COR-L47 (cell line): ENCODE measurements at places on chromosomes 1 and 21.

DNA sequence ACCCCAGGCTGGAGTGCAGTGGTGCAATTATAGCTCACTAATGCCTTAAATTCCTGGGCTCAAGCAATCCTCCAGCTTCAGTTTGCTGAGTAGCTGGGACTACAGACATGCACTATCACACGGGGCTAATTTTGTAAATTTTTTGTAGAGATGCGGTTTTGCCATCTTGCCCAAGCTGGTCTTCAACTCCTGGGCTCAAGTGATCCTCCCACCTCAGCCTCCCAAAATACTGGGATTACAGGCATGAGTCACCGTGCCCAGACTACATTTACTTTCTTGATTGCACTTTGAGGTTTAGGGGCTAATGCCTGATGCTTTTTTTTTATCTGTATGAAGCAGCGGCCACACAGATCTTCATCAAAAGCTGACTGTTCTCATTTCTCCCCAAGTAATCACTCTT, 124.6 kb downstream of the KIF26B start:
- DNase-seq = no peak

DNA sequence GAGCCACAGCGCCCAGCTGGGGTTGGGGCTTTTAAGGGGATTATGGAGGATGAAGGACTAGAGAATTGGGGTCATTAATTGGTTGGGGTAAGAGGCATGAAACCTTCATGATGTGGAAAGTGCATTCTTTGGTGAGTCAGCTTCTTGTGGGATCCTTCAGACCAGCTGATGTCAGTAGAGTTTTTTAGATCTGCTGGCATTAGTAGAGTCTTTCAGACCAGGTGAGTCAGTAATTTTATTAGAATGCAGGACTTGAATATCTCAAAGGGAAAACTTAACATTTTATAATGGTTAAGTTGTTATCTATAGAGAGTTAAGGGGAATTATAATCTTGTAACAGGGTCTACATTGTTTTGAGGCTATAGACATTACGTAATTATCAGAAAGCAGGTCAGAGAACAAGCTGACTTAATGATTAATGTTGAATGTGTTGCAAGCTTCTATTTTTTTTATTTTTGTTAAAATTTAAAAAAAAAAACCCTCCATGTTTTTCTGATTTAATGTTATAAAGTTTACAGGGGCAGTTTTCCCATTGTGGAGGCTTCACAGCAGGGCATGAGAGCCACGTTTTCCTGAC, 160.9 kb upstream of the FMN2 start:
- DNase-seq = no peak

- no peak for DNase-seq
Measured at GRCh38 chr1:212190169-212190568, 95.0 kb upstream of the PPP2R5A start.

- DNase-seq = no peak
Measured at GRCh38 chr1:204572923-204573922, 57.0 kb downstream of the MDM4 start.

DNA sequence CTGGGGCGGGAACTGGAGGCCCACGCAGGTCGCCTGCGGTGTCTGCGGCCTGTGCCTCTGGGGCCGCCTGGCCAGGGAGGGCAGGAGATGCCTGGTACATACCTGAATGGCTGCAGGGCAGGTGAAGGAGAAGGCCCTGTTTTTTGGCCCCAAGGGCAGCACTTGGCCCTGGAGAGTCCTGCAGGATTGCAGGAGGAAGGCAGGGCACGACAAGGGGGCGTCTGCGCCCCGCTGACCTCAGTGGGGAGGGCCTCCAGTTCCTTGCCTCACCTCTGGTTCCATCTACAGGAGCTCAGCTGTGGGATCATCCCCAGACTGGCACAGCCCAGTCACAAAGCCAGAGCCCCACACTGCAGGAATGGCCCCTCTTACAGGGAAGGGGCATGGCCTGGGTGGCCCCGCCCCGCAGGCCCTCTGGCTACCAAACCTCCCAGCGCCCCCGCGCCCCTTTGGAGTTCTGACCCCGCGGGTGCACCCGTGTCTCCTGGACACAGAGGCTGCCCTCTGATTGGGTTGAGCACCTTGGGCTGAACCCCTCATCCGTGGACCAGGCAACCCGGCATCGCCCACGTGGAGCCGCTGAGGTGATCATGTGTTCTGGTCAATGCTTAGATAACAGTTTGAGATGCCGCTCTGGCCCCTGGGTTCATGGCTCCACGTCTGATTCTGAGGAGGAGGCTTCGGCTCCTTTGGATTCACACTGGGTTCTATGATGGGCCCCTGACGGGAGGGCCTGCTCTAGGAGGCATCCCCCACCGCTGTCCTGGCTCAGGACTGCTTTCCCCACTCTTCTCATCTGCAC, 1.3 kb upstream of the PEX10 start:
- DNase-seq = no peak
